ENCODE measurements at places on chromosomes 12 and 14.

DNA sequence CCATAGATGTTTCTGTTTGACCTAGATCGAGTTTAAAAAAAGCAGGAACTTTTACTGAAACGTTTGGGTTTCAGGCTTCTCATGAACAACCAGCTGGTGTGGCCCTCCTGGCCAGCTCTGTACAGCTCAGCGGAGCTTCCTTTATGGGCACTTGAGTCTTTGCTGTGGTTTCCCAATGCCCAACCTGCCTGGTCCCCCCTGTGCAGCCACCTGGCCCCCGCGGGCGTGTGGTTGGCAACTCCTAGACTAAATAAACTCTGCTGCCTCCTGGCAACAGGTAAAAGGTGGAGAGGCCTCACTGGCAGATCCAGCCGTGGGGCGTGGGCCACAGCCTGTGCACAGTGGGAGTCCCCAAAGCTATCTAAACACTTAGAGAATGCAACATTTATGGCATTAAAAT, 38.7 kb downstream of the ADGRD1 start:
- no peak for DNase-seq

DNA sequence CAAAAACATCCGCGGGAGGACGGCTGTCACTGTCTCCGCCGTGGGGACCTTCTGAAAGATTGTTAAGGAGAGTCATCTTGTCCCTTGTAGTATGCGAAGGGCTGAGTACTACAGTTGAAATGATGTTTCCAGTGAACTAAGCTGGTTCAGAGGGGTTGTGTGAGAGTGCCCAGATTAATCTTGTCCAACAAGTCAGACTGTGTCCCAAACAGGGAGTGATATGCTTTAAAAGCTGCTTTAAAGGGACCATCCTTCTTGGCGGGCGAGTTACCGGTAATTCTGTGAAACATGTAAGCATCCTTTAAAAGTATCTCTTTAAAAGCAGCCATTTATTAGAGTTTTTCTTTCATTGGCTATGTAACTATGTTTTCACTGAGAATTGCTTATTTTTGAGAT, 1.1 kb downstream of the WDR20 start:
- no peak for DNase-seq

- no peak for DNase-seq
These were observed 2.2 kb downstream of the DTX3 start for GRCh38 chr12:57606821-57607220.

DNA sequence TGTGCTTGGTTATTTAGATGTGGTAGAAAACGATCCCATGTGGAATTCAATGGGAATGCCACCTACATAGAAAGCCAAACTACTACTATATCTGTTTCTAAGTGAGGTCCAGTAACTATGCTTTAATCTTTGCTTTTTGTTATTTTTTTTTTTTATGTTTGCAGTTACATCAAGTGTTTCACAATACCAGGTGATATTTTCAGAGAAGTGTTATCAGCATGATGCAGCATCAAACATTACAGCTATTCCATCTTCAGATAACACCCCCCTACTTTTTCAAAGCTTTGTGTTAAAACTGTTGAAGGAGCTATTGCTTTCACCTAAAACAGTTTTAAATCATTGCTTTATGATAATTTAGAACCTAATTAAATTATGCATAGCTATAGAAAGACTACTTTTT, 163.8 kb upstream of the SLC16A7 start:
- no peak for DNase-seq

GRCh38 chr12:81330480-81330879, 252.6 kb downstream of the ACSS3 start:
- no peak for DNase-seq

- DNase-seq = no peak
These were observed 2.9 kb downstream of the SLC6A12 start for GRCh38 chr12:211142-211465.

DNA sequence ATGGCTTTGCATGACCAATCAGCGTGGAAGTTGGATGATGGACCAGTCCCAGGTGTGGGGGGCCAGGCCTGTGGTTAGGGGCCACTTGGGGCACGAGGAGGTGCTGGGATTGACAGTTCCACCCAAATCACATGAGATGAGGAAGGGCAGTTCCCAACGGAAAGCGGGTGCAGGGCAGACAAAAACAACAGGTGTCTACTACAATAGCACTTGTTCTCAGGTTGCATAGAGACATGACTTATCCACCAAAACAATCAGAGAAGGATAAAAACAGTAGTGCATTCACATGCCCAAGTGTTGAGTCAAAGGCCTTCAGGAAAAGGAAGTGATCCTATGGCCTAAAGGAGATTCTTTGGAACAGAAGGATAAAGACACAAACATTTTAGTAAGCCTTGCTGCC, 14.6 kb upstream of the EIF2B2 start:
- DNase-seq = no peak

GRCh38 chr14:80208461-80208860, 2.8 kb downstream of the DIO2 start:
- DNase-seq = no peak

DNA sequence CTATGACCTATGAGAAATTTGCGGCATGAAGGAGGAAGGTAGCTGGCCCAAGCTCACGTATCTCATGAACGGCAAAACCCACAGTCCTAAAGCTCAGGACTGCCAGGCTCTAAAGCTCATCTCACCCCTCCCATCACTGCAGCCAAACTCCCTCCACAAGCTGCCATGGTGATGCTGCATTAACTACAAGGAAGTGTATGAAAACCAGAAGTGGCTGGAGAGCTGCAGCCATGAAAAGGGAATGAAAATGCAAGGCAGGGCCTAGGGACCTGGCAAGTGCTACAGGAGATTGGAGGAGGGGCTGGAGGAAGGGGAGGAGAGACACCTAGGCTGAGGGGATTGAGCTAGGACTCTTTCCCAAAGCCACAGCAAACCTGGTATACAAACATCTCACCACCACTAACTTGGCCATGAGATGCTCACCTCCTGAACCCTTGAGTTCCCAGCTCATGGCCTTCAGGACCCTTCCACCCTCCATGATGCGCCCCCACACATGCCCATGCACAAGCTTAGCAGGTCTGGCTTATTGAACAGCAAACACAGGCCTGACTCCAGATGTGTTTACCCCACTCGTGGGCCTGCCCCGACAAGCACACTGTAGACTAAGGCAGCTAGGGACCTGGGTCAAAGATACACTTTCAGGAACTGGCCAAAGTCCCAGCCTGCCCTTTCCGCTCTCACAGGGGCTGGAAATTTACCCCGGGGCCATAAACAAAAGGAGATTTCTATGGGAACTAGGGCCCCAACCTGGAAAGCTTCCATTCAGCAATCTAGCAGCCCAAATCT, 42.0 kb downstream of the LTBP2 start:
- no peak for DNase-seq

DNA sequence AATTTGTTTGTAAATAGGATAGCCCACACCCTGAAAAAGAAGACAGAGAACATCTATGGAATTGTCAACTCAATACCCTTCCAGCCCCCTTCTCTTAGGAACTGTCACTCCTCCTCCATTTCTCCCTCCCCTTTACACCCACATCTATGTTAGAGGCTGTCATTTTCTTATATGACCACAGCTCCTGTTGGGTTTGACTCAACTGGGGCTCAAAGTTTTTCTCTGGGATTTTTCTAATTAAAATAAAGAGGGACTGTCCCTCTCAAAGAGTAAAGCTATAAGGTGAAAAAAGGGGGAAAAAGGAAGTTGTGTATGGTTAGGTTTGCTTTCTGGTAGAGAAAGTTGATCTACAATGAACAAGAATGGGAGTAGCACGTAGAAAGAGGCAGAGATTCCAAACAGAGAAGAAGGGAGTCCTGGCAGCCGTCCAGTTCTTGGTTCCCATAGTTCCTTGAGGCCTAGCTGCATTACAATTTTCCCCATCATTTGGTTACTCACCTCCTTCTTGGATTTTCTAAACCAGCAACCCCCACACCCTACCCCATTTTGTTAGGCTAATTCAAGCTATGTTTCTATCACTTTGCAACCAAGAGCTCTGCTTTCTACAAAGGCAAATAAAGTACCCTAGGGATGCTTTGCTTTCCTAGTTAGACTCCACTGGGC, 44.3 kb upstream of the STK38L start:
- DNase-seq = no peak

DNA sequence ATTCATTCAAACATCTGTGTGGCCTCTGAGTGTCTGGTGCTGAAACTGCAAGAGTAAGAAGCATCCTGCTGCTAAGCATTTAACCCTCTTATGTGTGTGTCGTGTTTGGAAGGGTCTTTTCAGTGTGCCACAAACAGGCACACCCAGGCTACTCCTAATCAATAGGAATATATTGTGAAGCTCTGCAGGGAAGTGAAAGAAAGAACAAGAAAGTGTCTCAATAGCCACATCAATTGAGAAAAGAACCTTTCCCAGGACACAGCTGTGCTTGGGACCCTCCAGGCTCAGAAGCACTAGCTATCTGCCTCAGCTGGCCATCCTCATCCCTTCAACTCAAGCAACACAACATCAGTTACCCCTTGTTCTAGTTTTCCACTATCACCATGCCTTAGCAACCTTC, 13.4 kb upstream of the KRAS start:
- DNase-seq = no peak

- no peak for DNase-seq
These were observed 33.7 kb upstream of the DLK1 start for GRCh38 chr14:100692859-100693558.

DNA sequence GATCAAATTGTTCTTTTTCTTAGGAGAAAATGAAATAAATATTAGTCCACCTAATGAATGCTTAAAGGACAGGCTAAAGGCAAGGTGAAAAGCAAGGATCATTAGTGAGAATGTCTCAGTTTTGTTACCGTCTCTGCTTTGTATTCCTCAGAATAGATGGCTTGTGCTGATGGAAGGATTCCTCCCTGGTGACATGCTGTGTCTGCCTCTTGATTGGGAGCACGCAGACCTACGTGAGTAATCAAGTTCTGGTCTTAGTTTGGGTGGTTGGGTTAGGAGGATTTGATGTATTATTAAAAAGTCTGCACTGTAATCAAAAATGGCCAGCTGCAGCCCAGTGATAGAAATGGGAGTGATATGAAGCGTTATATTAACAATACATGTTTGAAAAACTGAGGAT, 78.8 kb upstream of the RTL1 start:
- DNase-seq = no peak

- no peak for DNase-seq
These were observed 3.6 kb downstream of the NXPH4 start for GRCh38 chr12:57219993-57220754.

- no peak for DNase-seq
These were observed 58.2 kb downstream of the CACNA1C start for GRCh38 chr12:2110849-2111566.

DNA sequence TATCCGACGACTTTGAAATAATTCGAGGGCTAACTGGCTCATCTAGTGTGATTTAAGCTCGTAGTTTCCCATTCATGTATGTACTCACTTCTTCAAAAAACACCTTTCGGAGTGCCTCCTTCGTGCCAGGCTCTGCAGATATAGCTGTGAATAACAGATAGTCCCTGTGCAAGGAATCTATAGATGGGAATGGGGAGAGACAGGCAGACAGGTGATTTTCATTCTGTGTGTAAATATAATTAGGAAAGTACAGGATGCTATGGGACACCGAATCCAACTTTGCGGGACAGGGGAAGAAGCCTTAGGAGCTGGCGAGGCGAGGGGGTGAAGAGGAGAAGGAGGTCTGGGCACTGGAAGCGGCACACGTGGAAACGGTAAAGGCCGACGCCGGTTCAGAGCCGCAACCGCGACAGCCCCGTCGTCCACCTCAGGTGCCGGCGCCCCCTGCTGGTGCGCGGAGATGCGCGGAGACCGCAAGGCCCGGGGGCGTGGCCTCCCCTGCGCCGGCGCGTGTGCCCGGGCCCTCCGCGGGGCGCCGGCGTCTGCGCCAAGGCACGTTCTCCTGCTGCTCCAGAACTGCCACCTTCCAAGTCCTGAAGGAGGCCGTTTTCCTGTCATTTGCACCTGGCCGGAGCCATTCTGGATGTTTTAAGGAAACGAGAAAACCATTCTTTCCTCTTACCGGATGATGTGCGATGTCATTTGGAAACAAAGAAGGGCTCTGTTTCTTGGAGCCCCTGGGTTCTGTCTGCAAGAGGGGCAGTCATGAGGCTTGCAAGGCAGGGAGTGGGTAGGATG, 18.0 kb upstream of the CACNA1C start:
- peak; percentile 87 for DNase-seq

DNA sequence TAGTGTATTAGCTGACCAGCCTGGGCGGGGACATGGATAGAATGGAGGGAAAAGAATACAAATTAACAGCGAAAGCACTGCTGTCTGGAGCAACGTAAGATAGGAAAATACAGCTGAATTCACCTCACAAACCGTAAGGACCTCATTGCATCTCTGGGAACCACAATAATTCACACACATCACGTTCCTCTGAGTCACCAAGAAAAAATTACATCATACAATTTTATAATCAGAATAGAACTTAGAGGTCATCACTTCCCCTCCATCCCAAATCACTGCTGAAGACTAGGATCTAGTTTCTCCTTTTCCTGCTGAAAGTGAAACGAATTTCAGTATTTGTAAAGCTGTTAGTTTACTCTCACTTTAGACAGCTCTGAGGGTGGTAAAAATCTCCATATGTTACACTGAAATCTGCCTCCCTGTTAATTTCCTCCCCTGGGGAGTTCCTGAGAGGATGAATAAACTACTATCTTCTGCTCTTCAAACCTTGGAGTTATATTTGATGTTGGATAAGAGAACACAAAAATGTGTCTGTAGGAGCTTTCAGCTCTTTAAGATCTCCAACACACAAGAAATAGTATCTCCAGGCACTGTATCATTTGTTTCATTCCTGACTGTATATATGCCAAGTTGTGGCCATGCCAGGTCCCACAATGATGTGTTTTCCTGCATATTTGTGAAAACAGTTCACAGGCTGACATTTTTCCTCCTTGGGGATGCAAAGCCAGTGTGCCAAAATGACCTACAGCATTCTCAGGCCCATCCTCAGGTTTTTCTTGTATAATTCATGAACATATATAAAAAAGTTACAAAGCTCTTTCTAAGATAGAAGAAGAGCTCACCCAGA, 63.8 kb upstream of the SSTR1 start:
- no peak for DNase-seq

DNA sequence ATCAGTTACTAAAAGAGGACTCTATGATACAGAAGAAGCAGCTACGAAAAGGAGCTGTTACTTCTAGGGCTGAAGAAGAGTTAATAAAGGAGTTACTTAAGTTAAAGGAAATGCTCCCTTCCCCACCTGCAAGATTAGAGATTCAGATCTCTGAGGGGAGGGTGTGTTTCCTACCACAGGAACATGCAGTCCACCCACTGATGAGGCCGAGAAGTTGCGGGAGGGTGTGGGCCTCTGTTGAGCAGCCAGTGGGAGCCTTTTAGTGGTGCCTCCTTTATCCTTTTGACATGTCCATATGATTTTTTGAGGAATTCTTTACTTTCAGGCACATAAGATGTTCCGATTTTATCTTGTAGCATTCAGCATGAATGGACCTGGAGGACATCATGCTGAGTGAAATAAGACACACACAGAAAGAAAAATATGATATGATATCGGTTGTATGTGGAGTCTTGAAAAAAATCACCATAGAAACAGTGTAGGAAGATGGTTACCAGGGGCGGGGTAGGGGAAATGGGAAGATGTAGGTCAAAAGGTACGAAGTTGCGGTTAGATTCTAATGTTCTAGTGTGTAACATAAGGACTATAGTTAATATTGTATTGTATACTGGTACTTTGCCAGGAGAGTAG, 4.4 kb upstream of the M6PR start:
- no peak for DNase-seq
